LoVo (cell line): ENCODE measurements at places on chromosomes 11 and 22.

DNA sequence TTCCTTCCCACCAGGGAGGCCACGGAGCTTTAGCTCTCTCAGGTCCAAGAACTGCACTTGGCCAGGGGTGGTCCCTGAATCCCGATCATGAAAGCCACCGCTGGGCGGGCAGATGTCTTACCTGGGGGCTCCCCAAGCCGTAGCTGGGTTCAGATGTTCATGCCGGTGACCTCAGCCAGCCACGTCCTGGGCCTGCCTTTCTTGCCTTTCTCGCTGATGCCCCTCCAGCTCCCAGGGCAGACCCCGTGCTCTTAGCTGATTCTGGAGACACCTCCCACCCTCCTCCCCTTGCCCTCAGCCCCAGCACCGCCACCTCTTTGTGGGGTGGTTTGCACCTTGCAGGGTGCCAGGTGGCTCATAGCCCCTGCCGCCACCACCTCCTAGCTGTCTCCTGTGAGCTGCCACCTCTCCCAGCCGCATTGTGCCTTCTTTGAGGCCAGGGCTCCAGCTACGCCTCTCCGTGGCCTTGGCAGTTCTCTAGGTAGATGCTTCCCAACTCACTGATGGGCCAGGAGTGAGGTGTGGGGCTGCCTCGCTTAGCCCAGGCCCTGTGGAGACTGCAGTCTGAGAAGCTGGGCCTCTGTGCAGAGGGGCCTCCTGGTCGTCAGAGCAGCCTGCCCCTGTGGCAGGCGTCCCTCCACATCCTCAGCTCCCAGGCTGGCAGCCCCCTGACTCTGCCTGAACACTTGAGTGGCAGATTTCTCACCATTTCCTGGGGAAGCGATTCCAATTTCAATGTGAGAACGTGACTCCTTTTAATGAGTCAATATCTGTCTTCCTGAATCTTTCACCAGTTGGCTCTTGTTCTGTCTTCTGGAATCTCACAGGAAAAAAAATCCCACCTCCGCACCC, 97.6 kb upstream of the B3GAT1 start:
- no peak for DNase-seq

- DNase-seq = no peak
These were observed 21.3 kb downstream of the CAPRIN1 start for GRCh38 chr11:34072832-34073231.

- no peak for DNase-seq
These were observed at the start of gene MLC1 for GRCh38 chr22:50085211-50085972. Gene MLC1, minus strand, starts transcription at chr22:50085426. Its CDS starts 524 bp downstream, at chr22:50084902.

DNA sequence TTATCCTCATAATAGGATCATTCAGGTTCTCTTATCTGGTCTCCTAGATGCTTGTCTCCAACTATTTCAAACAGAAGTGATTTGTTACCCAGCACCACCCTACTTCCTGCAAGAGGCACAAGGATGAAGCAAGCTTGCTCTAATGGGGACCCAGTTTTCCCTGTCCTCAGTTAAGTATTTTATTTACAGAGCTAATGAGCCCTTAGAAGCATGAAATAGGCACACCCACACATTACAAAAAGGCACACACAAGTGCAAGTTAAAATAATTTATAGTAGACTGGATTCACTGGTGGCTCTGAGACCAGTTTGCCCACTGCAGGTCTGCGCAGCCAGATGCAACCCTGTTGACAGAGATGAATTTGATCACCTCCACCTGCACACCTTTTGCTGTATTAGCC, 167.5 kb downstream of the KIRREL3 start:
- no peak for DNase-seq

DNA sequence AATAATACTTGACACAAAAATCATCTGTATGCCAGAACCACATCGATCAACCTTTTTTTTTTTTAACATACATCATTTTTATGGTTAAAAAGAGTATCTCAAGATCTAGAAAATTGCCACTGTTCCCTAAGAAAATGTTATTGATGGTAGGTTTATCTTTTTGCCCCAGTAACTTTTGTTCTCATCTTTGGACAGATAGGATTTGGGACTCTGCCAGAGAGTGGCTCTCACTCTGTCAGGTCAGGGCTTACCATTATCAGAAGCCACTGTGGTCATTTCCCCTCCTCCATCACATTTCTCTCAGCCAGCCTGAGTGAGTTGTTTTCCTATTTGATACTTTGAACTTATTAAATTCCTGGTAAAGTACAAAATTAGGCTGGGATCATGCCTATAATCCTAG, 47.9 kb upstream of the YWHAH start:
- no peak for DNase-seq

DNA sequence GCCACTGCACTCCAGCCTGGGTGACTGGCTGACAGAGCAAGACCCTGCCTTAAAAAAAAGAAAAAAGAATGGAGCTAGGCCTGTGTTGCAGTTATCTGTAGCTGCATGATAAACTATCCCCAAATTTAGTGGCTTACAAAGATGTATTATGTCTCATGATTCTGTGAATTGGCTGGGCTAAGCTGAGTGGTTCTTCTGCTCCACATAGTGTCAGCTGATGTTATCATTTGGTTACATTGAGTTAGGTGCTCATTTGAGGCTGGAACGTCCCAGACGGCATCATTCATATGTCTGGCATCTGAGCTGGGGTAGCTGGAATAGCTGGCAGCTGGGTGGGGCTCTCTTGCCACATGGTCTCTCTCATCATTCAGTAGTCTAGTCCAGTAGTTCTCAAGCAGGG, 8.2 kb upstream of the ASCC2 start:
- DNase-seq = no peak

DNA sequence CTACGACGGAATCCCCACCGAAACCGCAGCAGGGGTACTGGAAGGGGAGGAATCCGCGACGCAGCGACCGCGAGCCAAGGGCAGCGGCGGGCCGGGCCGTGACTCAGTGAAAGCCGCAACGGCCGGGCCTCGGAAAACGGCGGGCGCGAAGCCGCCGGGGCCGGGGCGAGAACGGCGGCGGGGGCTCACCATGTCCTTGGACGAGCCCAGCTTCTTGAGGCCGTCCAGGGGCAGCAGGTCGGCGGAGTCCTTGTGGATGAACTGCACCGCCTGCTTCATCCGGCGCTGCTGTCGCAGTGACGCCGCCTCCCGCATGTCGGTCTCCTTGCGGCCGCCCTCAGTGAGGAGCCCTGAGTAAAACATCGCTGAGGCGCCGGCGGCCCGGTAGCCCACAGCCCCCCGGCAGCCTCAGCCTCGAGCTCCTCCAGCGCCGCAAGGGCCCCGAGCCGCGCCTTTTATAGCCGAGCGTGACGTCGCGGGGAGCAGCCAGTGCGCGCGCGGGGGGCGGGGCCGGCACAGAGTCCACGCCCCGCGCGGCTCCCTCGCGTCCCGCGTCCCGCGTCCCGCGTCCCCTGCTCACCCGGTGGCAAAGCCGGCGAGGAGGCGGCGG, at the start of gene NRIP3:
Gene NRIP3 (minus strand): TSS at position 429 of the 610 bp plus-strand sequence. CDS start 66 bp downstream, at position 363.
- DNase-seq = peak; percentile 27

GRCh38 chr11:39011797-39012196, 2413.8 kb upstream of the RAG2 start:
- no peak for DNase-seq

DNA sequence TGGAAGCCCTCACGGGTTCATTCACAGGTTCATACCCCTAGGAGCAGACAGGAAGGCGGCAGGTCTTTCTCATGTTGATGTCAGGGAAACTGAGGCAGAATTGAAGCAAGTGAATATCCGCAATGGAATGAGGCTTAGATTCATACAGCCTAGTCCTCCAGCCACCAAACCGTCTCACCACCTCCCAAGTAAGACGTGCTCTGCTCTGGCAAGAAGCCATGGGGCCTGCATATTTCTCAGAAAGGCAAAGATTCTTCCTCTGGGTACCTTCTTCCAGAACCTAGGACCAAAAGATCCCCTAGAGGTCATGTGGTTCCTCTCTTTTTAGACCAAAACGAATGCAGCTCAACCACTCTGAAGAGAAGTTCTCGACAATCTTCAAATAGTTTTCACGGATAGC, 1.7 kb downstream of the AP1B1 start:
- no peak for DNase-seq

GRCh38 chr11:67273260-67273990, 7.2 kb downstream of the GRK2 start:
- DNase-seq = no peak

DNA sequence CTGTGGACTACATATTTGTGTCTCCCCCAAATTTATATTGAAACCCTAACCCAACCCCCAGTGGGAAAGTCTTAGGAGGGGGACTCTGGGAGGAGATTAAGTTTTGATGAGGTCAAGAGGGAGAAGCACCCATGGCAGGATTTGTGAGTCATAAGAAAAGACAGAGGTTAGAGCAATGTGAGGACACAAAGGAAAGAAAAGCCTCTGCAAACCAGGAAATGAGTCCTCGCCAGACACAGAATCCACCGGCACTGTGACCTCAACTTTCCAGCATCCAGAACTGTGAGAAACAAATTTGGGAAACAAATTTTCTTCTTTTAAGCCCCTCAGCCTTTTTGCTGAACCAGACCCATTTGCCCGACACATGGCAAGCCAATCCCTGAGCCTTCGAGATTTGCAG, 397.0 kb downstream of the NTM start:
- no peak for DNase-seq

DNA sequence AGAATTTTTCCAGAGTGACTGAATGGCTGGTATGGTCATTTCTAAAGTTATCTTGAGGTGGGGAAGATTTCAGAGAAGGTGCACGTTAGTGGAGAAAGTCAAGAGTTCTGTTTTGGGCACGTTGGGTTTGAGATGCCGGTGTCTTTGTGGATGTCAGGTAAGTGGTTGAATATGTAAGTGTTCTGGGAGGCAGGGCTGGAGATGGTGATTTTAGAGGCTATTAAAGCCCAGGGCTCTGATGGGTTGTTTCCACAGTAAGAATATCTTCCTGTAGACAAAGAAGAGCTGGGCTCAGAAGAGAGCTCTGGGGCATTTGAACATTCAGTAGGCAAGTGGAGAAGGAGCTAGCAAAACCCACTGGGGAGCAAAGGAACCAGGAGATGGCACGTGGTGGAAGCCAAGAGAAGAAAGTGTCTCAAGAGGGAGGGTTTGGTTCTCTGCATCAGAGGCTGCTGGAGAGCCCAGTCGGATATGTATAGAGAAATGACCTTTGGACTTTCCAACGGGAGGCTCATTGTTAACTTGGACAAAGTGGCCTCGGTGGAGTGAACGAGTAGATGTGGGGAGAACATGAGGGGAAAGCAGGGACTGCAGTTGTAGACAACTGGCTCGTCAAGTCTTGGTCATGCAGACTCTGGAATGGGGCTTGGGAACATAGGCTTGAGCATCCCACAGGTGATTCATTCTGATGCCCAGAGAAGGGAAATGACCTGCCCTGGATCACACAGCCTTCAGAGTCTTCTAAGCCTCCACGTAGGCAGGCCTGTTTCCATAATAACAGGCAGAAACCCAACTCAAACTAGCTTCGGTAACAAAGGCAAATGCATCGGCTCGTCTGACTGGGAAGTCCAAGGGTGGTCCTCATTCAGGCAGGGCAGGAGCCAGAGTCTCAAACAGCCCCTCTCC, 98.4 kb upstream of the PARVA start:
- peak; percentile 29 for DNase-seq

DNA sequence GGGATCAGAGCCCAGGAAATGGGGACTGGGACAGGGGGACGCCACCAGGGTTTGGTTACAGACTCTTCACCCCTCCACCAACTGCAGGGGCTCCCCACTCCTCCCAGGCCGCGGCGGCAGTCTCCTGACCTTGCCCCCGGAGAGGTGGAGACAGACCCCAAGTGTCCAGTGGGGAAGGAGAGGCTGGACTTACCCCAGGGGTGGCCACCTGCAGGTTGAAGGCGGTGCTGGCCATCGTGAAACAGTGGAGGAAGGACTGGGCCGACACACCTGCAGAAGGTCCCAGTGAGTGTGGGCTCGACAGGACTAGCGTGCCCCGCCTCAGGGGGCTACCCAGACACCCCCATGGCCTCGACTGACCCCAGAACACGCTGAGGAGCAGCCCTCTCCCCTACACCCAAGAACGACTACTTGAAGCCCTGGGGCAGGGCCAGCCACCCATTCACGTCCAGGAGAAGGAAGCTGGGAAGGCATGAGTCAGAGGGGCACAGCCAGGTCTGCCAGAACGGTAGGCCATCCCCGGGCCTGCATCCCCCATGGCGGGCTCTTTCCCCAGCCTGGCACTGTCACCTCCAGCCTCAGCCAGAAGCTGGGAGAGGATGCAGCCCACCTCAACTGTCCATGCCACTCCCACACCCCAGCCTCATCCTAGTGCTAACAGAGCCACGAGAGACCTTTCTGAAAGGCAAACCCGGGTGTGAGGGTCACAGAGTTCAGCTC, 2.3 kb downstream of the GATD1 start:
- DNase-seq = no peak
